Body of pancreas (tissue), 4 donors: ENCODE measurements at places on chromosomes 16 and 17. TPM values are rescaled to one million over a fixed set of nuclear protein-coding genes. Genes with fewer than 3 reads are reported as not detected.

DNA sequence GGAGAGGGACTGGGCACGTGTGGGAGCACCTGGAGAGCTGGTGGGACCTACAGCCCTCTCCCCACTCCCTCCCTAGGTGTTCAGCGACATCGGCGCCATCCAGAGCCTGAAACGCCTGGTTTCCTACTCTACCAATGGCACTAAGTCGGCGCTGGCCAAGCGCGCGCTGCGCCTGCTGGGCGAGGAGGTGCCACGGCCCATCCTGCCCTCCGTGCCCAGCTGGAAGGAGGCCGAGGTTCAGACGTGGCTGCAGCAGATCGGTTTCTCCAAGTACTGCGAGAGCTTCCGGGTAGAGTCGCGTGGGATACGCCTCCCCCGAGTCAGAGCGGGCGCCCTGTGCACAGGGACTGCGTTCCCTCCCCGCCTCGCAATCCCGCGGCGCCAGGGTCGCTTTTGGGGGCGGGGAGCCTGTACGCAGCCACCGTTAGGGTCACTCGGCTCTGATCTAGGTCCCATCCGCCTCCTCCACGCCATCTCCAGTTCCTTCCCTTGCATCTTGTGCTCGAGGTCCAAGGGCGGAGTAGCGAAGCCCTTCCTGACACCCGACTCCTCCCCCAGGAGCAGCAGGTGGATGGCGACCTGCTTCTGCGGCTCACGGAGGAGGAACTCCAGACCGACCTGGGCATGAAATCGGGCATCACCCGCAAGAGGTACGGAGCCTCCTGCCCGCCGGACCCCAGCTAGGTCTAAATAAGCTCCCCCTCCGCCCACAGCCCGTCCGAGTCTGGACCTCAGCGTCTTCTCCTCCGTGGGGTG lies 13.0 kb downstream of the SARM1 start:
- DNase-seq, result peak; percentile 93

DNA sequence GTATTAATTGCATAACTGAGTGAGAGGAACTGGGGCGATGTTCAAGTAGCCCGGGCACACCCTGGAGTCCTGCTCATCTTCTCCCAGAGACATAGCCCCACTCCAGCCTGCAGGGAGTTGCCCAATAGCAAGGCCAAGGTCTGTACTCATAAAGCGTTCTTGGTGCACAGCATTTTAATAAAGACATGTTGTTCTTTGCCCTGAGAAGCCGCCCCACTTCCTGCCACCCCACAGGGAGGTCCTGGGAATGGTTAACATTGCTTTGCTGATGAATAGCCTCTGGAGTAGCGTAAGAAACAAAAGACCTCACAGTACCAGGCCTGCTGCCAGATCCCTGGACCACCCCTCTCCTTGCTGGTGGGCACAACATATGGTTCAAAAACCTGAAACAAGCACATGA lies 21.6 kb upstream of the CDH1 start:
- DNase-seq, result no peak

DNA sequence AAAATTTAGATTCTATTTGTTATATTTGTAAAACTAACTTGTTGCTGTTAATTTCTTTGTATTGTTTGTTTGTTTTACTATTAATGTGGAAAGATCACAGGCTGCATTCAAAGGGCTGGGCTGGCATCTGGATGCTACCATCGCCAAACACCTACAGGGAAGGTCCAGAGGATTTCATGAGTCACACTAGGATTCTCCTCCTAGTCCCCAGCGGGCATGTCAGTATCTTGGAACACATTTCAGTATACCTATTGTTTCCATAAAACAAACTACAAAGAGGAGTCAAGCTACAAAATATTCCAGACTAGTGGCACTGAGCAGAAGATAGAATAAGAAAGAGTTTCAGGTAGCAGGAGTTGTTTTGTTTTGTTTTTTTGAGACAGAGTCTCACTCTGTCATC lies 55.3 kb downstream of the NOG start:
- DNase-seq, result no peak

DNA sequence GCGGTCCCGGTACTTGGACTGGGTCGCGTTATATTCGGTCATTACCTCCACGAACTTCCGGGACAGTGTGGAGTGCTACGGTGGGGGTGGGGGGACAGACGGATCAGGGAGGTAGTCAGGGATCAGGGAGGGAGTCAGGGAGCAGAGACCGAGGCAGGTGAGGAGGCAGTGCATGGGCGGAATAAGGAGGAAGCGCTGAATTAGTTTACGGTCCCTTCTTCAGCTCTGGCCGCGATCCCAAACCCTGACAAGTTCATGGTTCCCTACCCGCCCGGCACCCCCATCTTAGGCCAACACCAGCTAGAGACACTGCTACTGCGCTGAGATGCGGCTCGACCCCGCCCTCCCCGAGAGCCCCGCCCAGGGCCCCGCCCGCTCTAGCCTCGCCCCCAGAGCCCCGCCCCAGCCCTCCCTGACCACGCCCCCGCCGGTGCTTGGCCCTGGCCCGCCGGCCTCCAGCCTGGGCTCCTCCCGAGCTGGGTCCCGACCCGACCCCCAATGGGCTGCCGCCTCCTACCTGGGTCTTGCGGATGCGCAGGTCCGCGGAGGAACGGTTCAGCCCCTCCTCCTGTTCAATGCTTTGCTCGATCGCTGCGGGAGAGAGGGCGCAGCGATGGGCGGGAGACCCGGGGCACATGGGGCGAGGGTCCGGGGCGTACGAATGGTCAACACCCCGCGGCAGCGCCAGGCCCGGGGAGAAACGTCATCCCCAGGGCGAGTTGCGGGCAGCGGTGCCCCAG lies 12.1 kb downstream of the HSD3B7 start:
- peak; percentile 86 for DNase-seq

- DNase-seq, result no peak
Observed at GRCh38 chr16:54136276-54136625, 150.3 kb downstream of the IRX3 start.

GRCh38 chr17:7626307-7626706 lies 1.3 kb downstream of the SAT2 start:
- no peak for DNase-seq

DNA sequence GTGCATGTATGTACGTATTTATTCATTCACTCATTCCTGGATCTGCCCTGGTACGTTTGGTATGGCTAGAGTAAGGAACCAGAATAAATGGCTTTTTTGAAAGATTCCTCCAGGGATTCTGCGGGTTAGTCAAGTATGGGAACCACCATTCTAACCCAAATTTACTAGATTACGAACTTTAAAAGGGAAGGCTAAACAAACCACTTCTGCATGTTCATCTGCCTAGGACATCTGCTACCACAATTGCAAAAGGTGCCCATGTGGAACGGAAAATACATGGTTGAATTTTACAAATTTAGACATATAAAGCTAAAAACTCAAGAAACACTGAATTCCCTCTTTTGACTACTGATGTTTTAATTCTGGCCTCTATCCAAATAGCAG lies 22.1 kb downstream of the CYTH1 start:
- no peak for DNase-seq

- no peak for DNase-seq
Observed at GRCh38 chr16:12769525-12769924, 34.2 kb downstream of the CPPED1 start.

GRCh38 chr16:3017794-3018506 lies at the start of gene CLDN6:
TSS of gene CLDN6 (minus strand) at chr16:3018183. CDS start at chr16:3016021, 2,162 bp downstream.
- DNase-seq, result peak; percentile 53

CSH1 gene
- not detected for total RNA-seq

ARL16 gene
- total RNA-seq, result 47.1 TPM

FAM222B gene
- 9.9 TPM for total RNA-seq

HOXB8 gene
- not detected for total RNA-seq

GJD3 gene
- 1.3 TPM for total RNA-seq

CRISPLD2 gene
- 129 TPM for total RNA-seq

TM4SF5 gene
- total RNA-seq, result 1.8 TPM

FOXO3B gene
- 10.2 TPM for total RNA-seq
